ENCODE measurements at places on chromosomes 4 and X.

GRCh38 chr4:149347139-149347538 lies 468.5 kb downstream of the IQCM start:
- no peak for ATAC-seq

- peak; percentile 1 for ATAC-seq
These were observed 626 bp downstream of the YTHDC1 start for GRCh38 chr4:68349279-68349648.

DNA sequence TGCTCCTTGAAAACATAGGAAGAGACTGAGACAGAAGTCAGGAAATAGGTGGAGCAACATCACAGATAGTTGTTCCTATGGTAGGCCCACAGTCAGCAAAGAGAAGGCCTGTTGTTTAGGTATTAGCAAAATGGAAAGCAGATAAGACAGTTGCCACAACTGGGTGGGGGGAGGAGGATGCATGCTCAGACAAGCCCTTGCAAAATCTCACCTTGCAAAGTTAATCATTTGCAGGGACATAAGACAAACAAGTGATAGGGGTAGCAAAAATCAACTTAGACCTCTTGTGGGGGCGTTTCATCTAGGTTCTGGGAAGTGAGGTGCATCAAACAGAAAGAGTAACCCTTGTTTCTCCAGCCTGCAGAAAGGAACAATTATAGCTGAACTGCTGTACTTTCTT lies 30.7 kb downstream of the SERPINA7 start:
- no peak for ATAC-seq

DNA sequence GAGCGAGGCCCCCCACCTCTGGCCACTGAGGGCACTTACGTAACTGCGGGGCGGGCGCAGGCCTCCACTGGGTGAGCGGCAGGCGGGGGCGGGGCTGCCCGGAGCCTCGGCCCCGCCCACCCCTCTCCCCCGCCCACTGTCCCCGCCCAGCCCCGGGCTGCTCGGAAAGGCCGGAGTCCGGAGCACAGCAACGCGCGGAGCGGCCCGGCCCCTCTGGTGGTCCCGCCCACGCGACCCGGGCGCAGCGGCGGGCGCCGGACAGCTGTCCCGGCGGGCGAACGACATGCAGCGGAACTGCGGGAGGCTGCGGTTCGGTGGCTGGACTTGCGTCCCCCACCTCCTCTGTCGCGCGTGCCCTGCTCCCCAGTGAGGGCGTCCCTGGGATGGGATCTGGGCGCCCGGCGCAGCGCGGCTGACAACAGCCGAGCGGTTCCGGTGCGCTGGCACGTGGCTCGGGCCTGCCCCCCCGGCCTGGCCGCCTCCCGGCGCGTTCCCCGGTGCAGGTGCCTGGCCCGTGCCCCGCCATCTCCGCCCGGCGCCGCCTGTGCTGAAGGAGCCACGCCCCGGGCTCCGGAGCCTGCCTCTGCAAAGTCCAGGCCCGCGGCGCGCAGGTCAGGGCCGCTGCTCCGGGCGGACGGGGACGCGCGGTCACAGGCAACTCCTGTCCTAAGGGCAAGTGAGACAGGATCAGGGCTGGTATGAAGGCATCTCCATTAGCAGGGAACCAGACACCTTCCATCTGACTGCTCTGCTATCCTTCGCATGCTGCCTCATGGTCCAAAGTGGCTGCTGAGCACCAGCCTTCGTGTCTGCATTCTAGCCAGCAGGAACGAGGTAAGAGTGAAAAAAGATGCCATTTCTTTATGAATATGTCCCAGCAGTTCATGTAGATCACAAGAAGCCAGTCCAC lies 21.8 kb upstream of the JAKMIP1 start:
- peak; percentile 65 for ATAC-seq

DNA sequence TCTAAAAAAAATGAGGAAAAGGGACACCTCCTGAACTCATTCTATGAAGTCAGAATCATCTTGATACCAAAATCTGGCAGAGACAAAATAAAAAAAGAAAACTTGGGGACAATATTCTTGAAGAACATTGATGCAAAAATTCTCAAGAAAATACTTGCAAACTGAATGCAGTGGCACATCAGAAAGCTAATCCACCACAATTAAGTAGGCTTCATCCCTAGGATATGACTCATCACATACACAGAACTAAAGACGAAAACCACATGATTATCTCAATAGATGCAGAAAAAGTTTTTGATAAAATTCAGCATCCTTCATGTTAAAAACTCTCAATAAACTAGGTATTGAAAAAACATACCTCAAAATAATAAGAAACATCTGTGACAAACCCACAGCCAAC lies 98.3 kb downstream of the FAM47B start:
- ATAC-seq = no peak

DNA sequence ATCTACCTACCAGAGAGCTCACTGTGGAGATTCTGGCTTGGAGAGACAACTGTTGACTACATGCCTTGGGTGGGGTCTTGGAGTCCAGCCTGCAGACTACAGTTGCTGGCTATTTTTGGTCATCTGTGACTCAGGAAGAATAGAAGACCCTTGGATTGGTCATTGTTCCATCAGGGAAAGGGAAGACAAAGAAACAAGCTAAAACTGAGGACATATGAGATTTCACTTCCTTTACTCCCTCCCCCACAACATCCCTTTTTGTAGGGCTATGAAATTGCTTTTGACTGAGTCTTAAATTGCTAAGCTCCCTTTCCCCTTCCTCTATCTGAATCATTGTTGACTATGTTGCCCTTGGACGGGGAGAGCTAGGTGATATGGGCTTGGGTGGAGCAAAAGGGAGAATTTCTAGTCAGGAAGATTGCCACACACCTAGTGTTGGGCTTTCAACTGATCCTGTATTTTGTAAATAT lies 11.7 kb downstream of the MSN start:
- ATAC-seq = peak; percentile 68

DNA sequence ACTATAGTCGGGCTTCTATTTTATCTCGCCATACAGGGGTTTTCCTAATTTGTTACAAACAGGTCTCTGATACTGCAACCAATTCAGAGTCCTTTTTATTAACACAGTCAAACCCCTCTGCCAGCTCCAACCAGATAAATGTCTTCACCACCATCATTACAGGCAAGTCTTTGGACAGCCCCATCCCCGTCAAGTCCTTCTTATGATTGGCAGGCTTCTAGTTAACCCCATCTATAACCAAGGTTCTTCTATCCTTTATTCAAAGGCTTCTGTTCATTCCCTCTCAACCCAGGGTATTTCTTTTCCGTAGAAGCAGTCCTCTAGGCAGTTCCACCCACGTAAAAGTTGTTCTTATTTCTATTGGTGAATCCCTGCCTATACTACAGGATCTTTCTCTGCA lies 29.9 kb upstream of the FOXR2 start:
- ATAC-seq = no peak

DNA sequence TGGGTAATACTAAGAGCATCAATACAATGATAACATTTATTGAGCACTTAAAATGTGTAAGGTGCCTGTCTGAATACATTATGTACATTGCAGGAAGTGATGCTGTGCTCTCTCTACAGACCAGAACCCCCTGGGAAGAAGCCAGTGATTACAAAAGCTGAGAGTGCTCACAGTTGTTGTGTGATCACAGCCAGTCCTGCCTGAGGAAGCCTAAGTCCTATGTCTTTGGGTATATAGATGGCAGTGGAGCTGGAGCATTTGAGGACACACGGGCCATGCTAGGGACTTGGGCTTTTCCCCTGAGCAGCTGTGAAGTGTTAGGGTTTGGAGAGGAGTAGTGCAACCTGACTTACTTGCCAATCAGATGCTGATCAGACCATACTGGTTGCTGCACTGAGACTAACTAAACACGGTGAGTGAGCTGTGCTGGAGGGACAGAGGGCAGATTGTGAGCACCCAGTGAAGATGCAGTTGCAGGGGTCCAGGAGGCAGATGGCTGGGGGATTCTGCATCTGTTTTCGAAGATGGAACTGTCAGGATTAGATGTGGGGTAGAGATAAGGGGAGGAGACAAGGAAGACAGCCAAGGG lies 60.8 kb upstream of the TBC1D14 start:
- ATAC-seq = peak; percentile 28

- peak; percentile 24 for ATAC-seq
These were observed 516 bp upstream of the COX18 start for GRCh38 chr4:73070074-73070390.

- ATAC-seq = no peak
These were observed 56.7 kb downstream of the NPY2R start for GRCh38 chr4:155265113-155265512.

- ATAC-seq = no peak
These were observed 671.3 kb upstream of the GALNT7 start for GRCh38 chr4:172497321-172497720.

GRCh38 chr4:83589279-83589678 lies 53.4 kb downstream of the GPAT3 start:
- ATAC-seq = no peak

DNA sequence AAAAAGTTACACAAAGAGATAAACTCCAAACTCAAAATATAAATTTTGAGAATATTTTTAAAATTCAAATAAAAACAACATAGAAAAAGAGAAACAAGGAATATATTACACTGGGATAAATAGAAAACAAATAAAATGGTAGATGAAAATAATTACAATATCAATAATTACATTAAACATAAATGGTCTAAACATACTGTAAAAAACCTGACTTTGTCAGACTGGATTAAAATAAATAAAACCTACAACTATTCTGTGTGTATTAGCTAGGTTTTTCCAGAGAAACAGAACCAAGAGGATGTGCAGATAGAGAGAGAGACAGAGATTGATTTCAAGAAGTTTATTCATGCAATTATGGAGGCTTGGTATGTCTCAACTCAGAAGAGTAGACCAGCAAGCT lies 126.5 kb downstream of the LRBA start:
- no peak for ATAC-seq

DNA sequence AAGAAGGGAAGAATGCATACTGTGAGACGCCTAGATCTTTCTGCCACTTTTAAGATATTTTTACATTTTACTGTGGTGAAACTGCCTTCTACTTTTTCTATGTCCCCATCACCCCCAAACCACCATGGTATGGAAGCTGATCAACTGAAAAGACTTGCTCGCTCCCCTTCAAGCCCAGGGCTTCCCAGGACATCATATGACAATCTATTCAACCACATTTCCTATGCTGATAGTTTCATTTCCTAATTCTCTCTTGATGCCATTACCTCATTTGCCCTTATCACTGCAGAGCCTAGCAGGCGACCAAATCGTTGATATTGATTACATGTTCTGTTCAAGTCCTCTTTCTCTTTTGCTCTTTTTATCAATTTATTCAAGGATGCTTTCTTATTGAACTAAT lies 40.1 kb upstream of the KLHL34 start:
- no peak for ATAC-seq

- peak; percentile 72 for ATAC-seq
These were observed 115.0 kb upstream of the SHISA3 start for GRCh38 chr4:42282081-42282901.

GRCh38 chr4:25779021-25779420 lies 83.8 kb downstream of the SEL1L3 start:
- peak; percentile 31 for ATAC-seq

- ATAC-seq = no peak
These were observed 994.9 kb upstream of the SLIT2 start for GRCh38 chr4:19256823-19257222.

DNA sequence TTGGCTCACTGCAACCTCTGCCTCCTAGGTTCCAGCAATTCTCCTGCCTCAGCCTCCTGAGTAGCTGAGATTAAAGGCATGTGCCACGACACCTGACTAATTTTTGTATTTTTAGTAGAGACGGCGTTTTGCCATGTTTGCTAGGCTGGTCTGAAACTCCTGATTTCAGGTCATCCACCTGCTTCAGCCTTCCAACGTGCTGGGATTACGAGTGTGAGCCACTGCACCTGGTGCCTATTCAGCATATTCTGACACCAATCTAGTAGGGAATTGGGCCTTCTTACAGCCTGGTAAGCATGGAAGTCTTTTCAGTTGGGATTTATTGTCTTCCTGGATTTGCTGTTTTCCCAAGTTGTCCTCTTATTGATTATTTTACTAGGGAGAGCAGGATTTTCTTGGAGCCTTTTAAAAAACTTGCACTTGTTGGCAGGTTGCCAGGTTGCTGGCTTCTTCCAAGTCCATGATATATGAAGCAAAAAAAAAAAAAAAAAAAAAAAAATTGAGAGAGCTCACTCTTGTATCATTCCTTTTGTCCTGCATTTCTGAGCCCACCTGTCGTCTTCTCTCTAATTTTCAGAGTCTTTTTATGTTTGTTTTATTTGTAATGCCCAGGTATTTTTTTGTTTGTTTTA lies 43.7 kb downstream of the TMPRSS11E start:
- no peak for ATAC-seq

- ATAC-seq = peak; percentile 13
These were observed 622.1 kb downstream of the SPRY1 start for GRCh38 chr4:124018383-124019317.

GRCh38 chr4:176298664-176299063 lies 21.1 kb upstream of the SPCS3 start:
- ATAC-seq = no peak

- no peak for ATAC-seq
These were observed 95.8 kb upstream of the ELOVL6 start for GRCh38 chr4:110294165-110294564.

- ATAC-seq = no peak
These were observed 69.8 kb downstream of the GPAT3 start for GRCh38 chr4:83605744-83606172.

- no peak for ATAC-seq
These were observed 77.2 kb upstream of the DHRSX start for GRCh38 chrX:2577844-2578466.

GRCh38 chr4:138698641-138699040 lies 316.9 kb upstream of the NOCT start:
- no peak for ATAC-seq

DNA sequence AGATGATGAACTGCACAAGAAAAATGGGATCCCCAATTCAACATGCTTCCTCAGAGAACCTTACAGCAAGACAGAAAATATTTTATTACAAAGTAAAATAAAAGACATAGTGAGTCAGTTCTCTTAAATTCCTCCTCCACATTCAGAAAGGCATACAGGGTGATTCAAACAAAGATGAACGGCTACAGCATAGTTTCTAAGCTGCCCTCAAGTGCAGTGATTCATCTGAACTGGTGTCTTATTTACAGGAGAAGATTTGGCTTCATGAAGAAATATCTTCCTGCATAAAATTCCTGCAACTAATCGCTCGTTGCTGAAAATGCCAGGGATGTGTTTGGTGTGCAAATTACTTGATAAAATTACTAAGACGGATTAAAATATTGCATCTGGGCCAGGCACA lies 103.6 kb downstream of the PRKX start:
- no peak for ATAC-seq

DNA sequence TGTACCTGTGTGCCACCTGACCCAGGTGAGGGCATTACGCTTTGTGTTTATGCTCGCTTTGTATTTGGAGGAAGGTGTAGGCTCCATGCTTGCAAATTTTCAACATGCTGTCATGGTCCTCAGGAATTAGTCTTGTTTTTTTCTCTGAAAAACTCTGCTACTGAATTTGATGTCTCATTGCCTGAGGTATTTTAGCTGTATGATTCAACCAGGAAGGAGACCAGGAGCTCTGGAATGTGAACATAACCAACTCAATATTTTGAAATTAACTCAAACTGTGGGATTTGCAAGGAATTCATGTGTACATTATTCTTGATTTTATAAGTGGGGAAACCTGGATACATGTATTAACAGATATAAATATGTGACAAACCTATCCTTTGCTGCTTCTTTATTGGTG lies 134.1 kb downstream of the SLC4A4 start:
- no peak for ATAC-seq
